ENCODE measurements at places on chromosomes 6 and 20. TPM values are rescaled to one million over a fixed set of nuclear protein-coding genes. Genes with fewer than 3 reads are reported as not detected.
A peak's percentile ranks its signal among the peaks of the same experiment; 100 is the strongest.

DNA sequence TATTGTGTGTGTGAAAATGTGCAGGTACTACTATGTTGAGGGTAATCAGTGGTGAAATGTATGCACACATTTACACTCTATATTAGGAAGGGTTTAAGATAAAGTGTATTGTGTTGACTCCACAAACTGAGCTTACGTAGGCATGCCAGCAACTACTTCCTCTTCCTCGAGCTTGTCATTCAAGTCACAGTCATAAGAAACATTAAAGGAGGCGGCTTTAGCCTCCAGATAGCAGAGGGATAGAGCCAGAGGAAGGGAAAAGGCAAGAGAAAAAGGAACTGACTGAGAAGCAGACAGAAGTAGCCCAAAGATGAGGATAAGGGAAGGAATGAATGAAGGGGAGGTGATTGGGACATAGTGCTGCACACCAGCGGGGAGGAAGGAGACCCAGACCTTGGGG lies 55.2 kb downstream of the SMLR1 start:
- H3K4me3 ChIP-seq, result no peak overlapping the region
- no peaks in the 10 kb centered on the region for H3K36me3 ChIP-seq
- no peak overlapping the region for H3K27ac ChIP-seq
- no peaks in the 10 kb centered on the region for H3K4me1 ChIP-seq
- DNase-seq, result no peak
- no peaks in the 10 kb centered on the region for H3K27me3 ChIP-seq

- peak overlapping the region; percentile 61 for H3K4me3 ChIP-seq
- no peaks in the 10 kb centered on the region for H3K27me3 ChIP-seq
- DNase-seq, result no peak
- no peaks in the 10 kb centered on the region for H3K36me3 ChIP-seq
These were observed 604 bp downstream of the SH3BGRL2 start for GRCh38 chr6:79631693-79632172.

PLA2G7 gene
- total RNA-seq, result not detected

DNA sequence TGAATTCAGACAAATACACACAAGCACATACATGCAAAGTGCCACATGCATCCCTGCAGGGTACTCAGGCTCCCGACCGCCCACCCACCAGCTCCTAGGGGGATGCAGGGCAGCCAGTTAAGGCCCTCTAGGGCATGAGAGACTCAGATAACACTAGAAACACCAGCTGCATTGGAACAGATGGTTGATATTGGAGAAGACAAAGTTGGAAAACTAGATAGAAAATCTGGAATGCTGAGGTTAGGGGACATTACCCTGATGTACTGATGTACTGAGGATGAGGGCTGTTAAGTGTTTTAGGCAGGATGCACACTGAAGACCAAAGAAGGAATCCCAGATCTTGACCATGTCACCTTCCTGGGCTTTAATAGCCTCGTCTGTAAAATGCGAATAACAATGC lies 134.6 kb upstream of the ECI2 start:
- no peak for DNase-seq
- H3K27me3 ChIP-seq, result no peaks in the 10 kb centered on the region
- H3K4me1 ChIP-seq, result no peaks in the 10 kb centered on the region
- no peak overlapping the region for H3K4me3 ChIP-seq

DNA sequence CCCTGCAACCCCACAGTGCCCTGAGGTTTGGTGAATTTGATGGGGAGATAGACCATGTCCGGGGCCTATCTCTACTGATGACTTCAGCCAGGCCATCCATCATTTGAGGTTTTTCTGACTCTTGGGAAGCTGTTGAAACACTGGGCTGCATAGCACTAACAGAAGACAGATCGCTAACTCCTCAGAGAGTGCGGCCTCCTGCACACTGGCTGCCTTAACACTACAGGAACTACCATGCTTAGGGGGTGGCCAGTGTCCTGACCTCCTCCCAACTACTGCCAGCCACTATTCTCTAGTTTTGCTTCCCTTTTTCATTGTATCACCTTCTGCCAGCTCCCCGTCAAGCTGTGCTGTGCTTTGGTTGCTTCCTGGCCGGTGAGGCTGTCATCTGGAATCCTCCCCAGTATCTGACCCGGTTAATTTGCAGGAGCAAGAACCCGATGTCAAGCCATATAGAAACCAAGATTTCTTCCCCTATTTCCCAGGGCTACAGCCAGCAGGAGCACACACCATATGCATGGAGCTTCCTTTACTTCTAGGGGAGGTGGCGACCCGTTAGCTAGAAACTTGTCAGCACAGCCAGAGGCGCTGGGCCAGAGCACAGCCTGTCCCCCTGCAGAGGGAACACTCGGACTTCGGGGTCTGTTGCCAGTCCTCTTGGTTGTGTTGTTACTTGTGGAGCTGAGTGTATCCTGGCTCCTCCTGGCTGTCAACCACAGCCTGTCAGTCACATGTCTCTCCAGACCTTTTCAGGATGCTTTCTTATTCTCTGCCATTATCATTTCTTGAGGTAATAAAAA lies 57.3 kb upstream of the TRAF3IP2 start:
- peaks cover 73% of the 10 kb centered on the region for H3K4me1 ChIP-seq
- no peak for DNase-seq
- peak overlapping the region; percentile 80 for H3K27ac ChIP-seq
- no peaks in the 10 kb centered on the region for H3K27me3 ChIP-seq

DNA sequence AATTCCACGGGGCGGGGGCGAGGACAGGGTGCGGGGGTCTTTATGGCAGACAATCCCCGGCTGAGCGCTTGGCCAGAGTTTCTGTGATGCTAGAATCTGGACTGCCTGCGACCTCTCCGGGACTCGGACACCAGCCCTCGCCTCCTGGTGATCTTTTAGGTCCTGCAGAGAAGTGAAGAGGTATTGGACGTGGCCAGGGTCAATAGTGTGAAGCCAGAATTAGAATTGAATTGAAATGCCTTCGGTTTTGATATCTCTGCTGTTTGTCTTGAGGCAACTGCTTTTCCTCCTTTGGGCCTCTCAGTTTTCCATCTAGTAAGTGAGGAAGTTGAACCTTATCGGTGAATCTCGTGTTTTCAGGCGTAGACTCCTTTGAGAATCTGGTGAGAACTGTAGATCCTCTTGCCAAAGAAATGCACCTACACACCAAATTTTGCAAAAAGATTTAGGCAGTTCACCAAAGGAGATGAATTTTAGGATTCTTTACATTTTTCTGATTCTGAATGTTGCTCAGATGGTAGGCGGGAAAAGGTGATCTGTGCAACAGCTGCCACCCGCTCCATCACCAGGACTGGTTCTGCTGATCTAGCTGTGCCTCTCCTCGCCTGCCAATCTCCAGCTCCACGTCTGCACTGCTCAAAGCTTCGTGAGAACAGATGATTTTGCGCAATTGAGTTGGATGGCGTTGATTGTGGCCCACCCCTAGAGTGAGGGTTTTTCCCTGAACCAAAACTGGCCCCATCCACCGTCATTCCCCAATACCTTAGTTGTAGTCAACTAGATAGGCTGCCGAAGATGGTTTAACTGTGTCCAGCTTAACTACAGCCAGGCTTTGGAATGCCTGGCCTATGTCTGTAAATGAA lies 837 bp upstream of the OSER1 start:
- peak overlapping the region; percentile 69 for H3K4me3 ChIP-seq
- no peaks in the 10 kb centered on the region for H3K27me3 ChIP-seq
- peaks cover 43% of the 10 kb centered on the region for H3K4me1 ChIP-seq
- peak overlapping the region; percentile 99 for H3K27ac ChIP-seq

SLC35B3 gene
- 6.4 TPM for total RNA-seq

MLN gene
- not detected for total RNA-seq

DNA sequence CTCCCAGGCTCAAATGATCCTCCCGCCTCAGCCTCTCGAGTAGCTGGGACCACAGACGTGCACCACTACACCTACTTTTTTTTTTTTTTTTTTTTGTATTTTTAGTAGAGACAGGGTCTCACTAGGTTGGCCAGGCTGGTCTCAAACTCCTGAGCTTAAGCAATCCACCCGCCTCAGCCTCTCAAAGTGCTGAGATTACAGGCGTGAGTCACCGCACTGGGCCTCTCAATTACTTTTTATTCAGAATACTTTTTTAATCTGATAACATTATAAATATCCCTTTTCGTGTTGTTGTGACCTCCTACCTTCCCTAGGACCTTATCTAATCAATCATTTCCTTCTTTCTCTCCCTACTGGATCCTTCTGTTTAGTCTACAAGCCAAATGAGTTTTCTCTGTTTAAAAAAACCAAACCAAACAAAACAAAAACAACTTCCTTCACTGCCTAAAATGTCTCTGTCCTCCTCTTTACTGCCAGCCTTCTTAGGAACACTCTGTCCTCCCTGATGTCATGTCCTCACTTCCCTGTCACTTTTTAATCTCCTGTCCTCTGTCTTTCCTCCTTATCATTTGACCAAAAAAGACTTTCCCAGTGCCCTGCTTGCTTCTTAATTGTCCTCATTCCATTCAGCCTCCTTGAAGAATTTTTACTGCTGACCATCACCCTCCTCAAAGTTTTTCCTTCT lies 85.0 kb downstream of the CAP2 start:
- no peaks in the 10 kb centered on the region for H3K36me3 ChIP-seq
- no peaks in the 10 kb centered on the region for H3K27me3 ChIP-seq
- H3K27ac ChIP-seq, result no peak overlapping the region
- peaks cover 6% of the 10 kb centered on the region for H3K4me1 ChIP-seq
- DNase-seq, result no peak

GRIK2 gene
- 8.8 TPM for total RNA-seq

REM1 gene
- total RNA-seq, result 4.4 TPM

PRR18 gene
- not detected for total RNA-seq

ARFGAP1 gene
- 44.7 TPM for total RNA-seq

DNA sequence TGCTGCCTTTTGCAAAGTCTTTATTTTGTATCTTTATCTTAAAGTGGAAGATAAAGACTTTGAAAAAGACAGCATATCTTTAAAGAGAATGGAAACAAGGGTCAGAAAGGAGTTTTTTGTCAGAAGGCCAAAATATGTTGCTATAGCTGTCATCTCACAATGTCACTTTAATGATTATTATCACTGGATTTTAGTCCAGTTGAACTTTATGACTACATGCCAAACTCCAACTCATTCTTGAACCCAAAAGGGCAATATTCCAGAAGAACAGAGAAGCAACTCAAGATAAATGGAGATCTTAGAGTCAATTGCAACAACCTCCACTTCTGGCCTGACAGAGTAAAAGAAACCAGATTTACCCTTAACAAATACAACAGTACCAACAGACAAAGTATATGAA lies 47.3 kb upstream of the CLIC5 start:
- no peak overlapping the region for H3K27ac ChIP-seq
- H3K27me3 ChIP-seq, result no peaks in the 10 kb centered on the region
- H3K4me3 ChIP-seq, result no peak overlapping the region
- H3K36me3 ChIP-seq, result no peaks in the 10 kb centered on the region
- H3K4me1 ChIP-seq, result no peaks in the 10 kb centered on the region

- DNase-seq, result no peak
- no peak overlapping the region for H3K27ac ChIP-seq
- H3K36me3 ChIP-seq, result no peaks in the 10 kb centered on the region
- H3K4me1 ChIP-seq, result no peaks in the 10 kb centered on the region
- H3K4me3 ChIP-seq, result no peak overlapping the region
These were observed 63.2 kb downstream of the GMDS start for GRCh38 chr6:2182251-2182650.

- no peaks in the 10 kb centered on the region for H3K27me3 ChIP-seq
- no peak for DNase-seq
These were observed 600.9 kb downstream of the PTPRT start for GRCh38 chr20:42588847-42589246.

HLA-G gene
- total RNA-seq, result not detected
